ENCODE measurements at places on chromosomes 3 and 15. TPM values are rescaled to one million over a fixed set of nuclear protein-coding genes. Genes with fewer than 3 reads are reported as not detected.
A peak's percentile ranks its signal among the peaks of the same experiment; 100 is the strongest.

- no peak for DNase-seq
These were observed 121.3 kb downstream of the CHST2 start for GRCh38 chr3:143240886-143241285.

The ACAP2 gene
- total RNA-seq = 42.9 TPM

- DNase-seq = no peak
These were observed 73.0 kb upstream of the GOLIM4 start for GRCh38 chr3:168168743-168169142.

The PTPRG gene
- 0.06 TPM for total RNA-seq

GRCh38 chr3:4514321-4514720, 21.2 kb downstream of the ITPR1 start:
- no peak for DNase-seq

The LIPH gene
- not detected for total RNA-seq

- no peak for DNase-seq
These were observed 364.9 kb downstream of the NAALADL2 start for GRCh38 chr3:175224051-175224450.

DNA sequence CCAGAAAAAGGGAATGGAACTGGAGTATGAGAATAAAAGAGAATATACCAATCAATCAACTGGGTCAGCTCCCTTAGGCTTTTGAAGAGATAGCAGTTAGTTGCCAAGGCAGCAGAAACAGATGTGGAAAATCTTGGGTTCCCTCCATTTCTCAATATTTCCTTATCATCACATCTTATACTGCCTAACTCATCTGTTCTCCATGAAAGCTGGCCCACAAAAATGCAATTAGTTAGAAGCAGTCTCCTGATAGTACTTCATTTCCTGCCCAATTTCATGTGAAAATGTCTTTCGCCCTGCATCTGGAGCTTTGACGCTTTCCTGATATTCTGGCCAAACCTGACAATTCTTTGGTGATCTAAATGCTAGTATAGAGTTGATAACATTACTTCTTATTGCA, 30.1 kb upstream of the SPTSSB start:
- DNase-seq = no peak

- DNase-seq = peak; percentile 9
These were observed 1.4 kb upstream of the GHSR start for GRCh38 chr3:172449466-172450149.

GRCh38 chr3:144270100-144270499, 298.5 kb downstream of the DIPK2A start:
- no peak for DNase-seq

GRCh38 chr3:153137626-153138025, 24.4 kb upstream of the RAP2B start:
- DNase-seq = no peak

DNA sequence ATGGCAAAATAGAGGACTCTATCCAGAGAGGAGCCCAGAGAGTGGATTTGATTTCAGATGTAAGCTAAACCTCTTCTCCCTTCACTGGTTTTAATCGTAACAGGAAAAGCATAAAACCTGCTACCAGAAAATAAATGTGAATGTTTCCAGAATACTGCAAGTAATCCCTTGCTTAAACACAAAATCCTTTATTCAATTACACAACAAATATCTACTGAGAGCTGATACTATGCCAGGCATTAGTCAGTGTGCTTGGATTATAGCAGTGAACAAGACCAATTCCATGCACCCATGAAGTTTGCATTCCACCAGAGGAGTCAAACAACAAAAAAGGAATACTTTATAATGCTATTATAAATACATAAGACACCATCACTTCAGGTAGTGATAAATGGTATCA, 15.1 kb downstream of the AVEN start:
- DNase-seq = no peak

DNA sequence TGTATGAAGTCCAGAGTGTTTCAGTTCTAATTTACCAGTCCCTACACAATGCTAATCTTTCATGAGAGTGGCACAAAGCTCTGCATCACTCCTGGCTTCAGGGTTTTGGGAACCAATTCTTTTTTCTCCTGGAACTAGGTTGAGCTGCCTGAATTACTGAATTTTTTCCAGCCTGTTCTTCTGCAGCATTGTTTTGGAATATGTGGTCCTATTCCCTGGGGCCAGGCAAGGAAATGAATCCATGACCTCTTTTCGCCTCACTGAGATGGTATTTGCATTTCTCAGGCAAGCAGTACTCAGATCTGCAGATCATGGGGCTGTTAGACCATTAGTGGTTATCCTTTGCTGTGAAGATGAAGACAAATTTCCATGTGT, 25.6 kb upstream of the GPR171 start:
- no peak for DNase-seq

DNA sequence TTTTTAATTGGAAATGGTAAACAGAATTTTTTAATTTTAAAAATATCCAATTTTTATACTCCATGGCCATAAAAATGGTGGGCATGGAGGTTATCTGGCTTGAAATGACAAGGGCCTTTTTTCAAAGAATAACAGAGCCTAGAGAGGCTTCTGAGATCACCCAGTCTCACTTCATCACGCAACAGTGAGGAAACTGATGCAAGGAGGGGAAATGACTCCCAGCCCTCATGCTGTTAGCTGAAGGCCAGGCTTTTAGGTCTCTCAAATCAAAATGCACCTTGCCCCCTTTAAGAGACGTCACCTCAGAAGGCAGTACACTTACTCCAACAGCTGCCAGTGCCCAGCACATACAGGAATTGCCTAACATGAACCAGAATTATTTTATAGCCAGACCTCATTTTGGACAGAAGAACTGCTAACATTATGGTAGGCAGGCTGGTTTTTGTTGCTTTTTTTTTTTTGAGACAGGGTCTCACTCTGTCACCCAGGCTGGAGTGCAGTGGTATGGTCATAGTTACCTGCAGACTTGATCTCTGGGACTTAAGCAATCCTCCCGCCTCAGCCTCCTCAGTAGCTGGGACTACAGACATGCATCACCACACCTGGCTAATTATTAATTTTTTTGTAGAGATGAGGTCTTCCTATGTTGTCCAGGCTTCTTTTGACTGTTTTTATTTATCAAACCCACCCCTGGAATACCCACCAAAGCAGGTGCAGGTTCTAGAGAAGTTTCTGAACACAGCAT, 9.1 kb downstream of the RAB43 start:
- peak; percentile 69 for DNase-seq

DNA sequence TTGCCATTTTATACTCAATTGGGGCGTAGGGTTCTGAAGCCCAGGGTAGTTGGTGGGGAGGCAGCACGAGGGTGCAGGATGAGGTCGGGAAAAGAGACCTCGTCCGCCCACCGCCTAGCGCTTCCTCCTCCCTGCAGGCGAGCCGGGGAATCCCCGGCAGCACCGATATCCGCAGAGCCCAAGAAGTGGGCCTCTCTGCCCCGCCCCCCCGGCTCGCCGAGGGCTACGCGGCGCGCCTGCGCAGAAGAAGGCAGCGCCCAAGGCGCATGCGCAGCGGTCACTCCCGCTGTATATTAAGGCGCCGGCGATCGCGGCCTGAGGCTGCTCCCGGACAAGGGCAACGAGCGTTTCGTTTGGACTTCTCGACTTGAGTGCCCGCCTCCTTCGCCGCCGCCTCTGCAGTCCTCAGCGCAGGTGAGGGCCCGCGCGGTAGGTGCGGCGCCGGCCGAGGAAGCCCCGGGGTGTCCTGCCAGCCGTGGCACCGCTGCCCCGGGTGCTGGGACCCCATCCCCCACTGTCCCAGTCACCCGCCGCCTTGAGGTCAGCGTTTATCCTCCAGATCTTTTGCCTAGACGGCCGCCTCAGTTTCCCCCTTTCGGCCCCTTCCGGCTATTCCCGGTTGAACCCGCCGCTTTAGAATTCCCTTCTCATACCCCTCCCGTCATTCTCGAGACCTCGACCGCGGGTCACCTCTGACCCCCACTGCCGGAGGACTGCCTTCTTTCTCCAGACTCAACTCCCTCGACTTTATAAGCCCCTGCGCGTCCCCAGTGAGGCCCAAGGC, at the start of gene ALAS1:
TSS of gene ALAS1 (plus strand) at position 319 of the 784 bp plus-strand sequence. CDS start 1,082 bp downstream, outside the sequence.
- DNase-seq = peak; percentile 95

DNA sequence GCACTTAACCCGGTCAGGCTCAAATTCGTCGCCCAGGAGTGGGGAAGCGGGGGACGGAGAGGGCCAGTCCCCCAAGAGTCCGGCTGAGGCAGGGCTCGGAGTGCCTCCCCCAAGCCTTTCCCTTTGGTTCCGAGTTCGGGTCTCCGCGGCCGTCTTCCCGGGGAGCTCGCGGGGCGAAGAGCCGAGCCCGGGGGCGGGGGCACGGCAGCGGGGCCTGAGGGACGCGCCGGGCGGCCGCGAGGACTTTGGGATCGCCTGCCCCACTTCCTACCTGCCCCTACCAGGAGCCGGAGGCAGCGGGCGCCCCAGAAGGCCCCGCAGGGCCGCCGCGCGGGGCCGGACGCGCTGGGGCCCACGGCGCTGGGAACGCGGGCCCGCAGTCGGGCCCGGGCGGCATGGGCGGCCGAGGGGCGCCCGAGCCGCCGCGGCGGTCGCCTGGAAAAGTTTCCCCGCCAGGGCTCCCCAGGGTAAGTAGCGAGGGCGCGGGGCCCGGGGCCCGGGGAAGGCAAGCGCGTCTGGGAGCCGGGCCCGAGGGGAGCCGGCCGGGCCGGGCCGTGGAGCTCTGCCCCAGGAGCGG, 2.8 kb downstream of the FURIN start:
- DNase-seq = peak; percentile 47

DNA sequence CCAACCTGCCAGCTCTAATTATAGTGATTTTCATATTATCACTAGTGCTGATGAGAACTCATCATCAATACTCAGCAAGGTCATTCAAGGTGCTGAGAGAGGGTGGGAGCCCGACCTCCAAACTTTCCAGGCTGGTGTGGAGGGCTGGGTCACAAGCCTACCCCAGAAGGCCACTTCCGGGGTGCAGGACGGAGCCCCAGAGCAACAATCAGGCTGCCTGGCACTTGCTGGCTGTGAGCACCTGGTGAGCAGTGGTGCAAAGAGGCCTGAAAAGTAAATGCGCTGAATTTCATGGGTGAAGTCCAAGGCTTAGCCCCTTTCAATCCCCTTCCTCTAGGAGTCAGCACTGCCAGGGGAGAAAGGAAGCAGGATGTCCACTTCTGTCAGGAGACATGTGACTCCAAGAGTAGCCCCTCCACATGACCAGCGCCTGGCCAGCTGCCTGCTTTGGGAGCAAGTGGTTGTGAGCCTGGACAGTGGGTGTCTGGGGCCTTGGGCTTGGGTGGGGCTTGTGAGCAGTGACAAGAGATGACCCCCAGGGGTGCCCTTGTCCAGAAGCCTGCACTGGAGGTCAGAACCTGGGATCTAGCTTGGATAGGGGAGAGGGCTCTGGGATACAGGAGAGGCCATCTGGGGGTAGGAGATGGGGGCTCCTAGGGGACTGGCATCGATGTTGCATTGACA, 165.0 kb upstream of the TLE3 start:
- DNase-seq = no peak

- no peak for DNase-seq
These were observed 20.3 kb upstream of the CYP11A1 start for GRCh38 chr15:74387621-74388362.

GRCh38 chr15:67116742-67117141, 51.3 kb downstream of the SMAD3 start:
- no peak for DNase-seq

DNA sequence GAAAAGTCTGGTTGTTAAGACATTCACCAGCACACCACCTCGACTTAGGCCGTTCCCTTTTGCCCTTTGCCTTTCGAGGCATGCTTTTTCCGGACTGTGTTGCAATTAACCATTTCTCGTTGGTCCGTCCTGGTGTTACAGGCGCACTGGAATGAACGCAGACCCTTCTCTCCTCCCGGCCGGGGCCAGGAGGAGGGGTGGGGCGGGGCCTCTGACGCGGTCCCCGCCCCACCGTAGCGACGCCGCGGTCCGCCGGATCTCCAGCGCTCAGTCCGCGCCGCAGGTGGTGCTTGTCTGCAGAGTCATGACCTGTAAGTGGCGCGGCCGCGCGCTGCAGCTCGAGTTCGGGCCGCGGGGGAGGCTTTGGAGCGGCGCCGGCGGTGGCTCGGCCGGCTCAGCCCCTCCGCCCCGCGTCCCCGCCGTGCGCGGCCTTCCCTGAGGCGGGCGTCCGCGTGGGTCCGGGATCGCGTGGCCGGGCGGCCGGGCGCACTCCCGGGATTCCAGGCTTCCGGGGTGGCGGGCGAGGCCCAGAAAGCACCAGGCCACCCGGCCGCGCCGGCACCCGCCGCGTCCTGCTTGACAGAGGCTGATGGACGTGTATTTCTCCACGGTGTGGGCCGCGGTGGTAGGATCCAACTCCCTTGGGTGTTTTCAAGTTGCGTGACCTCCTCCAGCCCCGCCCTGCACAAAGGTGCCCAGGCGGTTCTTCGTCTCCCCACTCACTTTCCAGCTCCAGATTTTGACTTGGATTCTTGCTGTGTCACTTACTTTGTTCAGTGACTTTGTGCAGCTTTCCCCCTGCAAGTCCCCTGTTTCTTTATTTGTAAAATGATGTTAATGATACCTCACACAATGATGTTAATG, at the start of gene NIT2:
TSS of gene NIT2 (plus strand) at position 270 of the 864 bp plus-strand sequence. CDS start at position 305, 35 bp downstream.
- peak; percentile 85 for DNase-seq

DNA sequence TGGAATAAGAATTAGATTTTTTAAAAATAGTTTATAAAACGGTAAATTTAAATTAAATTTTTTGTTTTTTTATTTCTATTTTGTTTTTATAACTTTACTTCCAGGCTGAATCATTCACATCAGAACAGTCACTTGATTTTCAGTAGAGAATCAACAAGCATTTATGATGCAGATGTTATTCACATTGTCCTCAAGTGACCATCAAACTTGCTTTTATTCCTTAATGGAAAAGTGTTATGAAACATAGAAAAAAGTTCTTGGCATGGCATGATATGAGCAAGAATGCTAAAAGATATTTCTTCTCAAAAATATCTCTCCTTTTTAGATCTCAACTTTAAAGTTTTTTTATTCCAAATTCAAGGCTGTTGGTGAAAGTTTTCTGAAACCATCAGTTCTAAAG, 70.9 kb upstream of the TGFBR2 start:
- DNase-seq = no peak

- DNase-seq = no peak
These were observed 359 bp downstream of the ARIH1 start for GRCh38 chr15:72474466-72474911.

DNA sequence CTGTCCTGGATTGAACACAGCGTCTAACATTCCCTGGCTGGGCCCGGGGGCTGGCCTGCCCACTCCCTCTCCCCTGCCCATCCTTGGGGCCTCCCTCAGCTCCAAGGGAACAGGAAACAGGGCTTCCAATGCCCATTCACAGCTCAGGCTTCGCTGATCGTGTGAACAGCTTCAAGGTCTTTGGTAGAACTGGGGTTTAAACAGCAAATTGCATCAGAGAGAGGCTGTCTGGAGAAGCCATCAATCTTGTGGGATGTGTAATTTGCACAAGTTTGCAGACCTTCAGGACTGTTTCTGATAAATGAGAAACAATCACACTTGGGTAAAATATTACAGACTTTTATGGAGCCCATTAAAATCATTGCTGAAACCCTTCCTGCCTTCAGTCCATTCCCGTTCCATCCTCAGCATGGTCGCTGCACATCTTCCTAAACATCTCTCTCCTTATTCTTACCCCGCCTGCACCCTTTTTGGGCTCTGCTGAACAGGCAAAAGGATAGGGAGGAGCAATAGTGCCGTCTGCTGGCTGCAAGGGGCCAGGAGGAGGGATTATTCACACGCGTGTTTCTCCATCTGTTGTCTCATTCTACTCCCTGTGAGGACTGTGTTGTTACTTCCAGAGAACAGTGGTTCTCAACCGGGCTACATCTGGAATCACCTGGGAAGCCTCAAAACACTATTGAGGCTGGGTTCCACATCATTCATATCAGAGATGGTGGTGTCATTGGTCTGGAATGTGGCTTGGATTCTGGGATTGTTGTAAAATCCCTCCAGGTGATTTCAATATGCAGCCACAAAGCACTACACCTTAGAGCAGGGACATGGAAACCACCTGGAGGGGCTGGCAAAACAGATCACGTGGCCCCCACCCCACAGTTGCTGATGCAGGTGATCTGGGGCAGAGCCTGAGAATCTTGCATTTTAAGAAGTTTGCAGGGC, 116.3 kb downstream of the CLSTN2 start:
- DNase-seq = no peak

All from activated naive CD8-positive, alpha-beta T cell treated with anti-CD3 and anti-CD28 coated beads for 36 hours (primary cell).